SHP77 treated with DMSO at 0.1 percent for 48 hours (cell line): ENCODE measurements at places on chromosomes 13 and 19.
A peak's percentile ranks its signal among the peaks of the same experiment; 100 is the strongest.

- no peak for DNase-seq
Measured at GRCh38 chr19:55699221-55699620, 24.2 kb downstream of the EPN1 start.

DNA sequence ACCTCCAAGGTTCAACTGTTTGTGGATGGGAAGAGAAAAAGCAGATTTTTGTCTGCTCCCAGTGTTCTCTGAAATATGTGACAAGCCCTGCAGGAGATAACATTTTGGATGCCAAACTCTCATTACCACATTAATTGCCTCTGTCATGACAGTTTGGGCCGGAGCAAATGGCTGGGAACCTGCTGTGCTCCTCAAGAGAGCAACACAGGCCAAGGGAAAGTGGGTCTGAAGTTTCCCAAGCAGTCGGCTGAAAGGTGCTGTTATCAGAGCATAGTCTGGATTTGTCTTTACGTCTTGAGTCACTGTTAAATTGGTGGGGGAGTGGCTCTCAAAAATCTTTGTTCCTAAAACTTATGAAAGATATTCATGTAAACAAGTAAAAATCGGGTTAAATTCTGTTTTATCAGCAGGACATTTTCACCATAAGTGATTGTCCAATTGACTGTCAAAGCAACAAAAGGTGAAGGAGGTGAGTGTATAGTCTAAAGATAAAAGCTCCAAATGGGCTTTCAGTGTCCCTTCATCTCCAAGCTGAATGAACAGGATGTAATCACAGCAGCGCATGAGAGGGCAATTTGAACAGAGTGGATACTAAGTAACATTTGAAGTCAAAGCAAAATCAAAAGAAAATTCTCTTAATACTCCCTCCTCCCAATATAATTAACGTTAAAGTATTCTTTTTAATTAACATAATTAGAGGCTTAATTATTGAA, 844.8 kb downstream of the PCDH17 start:
- no peak for DNase-seq

GRCh38 chr19:18091217-18091608, 4.5 kb upstream of the IL12RB1 start:
- no peak for DNase-seq

DNA sequence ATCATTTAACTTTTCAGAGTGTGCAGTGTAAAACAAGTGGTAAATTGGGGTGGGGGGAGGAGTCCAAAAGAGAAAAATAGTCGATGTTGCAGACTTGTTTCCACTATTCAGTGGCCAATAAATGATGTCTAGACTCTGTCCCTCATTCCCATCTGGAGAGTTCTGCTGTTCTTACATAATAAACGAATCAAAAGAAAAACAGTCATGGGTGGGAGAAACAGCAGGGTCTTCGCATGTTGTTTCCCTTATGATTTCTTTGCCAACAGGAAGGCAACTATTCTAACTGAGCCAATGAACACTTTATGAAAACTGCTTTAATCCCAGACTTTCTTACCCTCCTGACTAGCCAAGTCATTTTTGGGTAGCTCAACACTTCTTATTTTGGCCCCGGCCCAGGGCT, 615.5 kb downstream of the FGF9 start:
- DNase-seq, result no peak

- DNase-seq, result no peak
Measured at GRCh38 chr19:41311613-41312012, 1.6 kb downstream of the CCDC97 start.

- DNase-seq, result no peak
Measured at GRCh38 chr13:75932636-75933035, 296.5 kb downstream of the LMO7 start.

GRCh38 chr13:112928972-112929782, 39.8 kb upstream of the MCF2L start:
- peak; percentile 68 for DNase-seq

DNA sequence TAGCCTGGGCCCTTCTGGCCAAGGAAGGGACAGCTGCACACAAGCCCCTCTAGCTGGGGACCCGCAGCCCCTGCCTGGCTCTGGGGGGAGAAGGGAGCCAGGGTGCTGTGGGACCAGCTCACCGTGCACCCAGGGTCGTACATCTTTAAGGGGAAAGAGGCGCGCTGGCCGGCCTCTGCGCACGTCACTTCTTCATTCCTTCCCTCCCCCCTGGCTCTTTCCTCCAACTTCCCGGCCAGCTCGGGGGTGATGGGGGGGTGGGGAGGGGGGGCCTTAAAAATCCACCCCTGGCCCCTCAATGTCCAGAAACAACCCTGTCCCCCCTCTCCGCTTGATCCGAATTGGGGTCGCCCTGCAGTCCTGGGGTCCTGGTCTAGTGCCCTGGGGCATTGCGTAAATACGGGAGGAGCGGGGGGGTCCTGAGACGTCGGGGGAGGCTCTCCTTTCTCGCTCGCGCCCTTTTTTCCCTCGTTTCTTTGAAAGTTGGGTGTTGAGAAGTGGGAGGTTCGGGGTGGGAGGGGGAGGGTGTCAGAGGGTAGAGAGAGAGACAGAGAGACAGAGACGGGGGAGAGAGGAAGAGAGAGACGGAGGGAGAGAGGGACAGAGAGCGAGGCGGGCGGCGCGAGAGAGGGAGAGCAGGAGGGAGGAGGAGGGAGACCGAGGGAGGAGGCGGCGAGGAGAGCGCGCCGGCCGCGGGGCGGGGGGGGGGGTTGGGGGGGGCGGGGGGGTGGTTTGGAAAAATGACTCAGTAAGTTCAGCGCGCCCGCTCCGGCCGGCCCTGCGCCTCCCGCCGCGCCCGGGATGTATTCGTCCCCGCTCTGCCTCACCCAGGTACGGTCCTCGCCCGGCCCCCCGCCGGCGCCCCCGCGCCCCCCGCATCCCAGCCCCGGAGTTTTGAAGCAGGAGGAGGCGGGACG, at the start of gene NFIC:
Gene NFIC, plus strand, starts transcription at position 748 of the 917 bp plus-strand sequence. Its CDS starts 54 bp downstream, at position 802.
- no peak for DNase-seq

DNA sequence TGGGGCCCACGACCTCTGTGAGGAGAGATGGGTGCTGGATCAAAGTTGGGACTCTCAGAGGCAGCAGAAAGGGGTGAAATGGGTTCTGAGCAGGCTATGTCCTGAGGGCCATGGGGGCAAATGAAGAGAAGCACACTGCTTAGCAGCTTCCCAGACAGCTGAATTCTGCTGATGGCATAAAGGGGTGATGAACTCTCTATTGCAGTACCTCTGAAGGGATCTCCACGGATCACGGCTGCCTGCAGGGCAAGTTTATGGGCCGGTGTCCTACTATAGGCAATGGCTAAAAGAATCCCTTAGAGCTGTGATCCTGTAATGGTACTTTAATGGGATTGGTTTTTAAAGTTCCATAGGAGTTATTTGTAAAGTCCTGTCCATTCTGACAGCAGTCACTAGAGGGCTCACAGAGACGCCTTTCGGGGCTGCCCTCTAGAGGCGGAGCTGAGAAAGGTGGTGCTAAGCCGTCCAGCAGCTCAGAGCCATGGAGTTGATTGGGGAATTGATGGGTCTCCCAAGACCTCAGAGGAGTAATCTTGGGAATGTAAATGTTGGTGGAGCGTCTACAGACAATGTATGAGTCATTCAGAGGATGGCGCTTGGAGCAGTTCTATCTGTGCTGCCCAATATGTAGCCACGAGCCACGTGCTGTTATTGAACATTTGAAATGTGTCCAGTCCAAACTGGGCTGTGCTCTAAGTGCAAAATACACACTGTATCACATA, 287.3 kb downstream of the COG6 start:
- DNase-seq, result peak; percentile 17

- no peak for DNase-seq
Measured at GRCh38 chr19:45508417-45508860, 1.2 kb downstream of the VASP start.

DNA sequence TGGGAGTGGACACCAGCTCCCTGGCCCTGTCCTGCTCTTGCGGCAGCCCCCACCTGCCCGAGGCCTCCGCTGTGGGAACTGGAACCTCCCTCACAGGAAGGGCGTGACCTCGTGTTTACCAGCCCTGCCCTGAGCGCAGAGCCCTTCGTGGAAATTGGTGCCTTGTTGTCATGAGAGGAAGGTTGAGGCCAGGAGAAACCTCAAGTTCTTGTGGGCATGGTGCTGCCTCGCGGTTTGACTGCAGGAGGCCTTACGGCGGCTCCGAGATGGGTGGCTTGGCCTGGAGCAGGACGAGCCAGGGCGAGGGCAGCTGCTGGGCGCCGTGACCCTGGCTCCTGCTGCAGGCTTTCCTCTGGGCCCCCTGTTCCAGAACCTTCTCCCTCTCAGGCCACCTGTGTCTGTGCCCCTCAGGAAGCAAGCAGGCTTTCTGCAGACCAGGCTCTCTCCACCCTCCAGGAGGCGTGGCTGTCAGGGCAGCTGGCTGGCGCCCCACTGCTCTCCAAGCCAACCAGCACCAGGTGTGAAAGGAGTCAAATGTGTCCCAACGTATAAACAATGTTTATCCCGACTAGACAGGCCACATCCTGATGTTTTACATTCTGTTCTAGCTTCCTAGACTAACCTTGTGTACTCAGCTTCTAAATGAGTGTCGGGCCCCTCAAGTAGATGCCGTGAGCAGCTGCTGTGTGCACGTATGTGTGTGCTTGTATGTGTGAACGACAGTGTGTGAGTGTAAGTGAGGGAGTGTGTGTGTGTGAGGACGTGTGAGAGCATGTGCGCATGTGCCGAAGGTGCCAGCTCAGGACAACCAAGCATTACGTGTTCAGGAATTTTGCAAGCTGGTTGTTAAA, 10.4 kb upstream of the RASA3 start:
- peak; percentile 94 for DNase-seq

DNA sequence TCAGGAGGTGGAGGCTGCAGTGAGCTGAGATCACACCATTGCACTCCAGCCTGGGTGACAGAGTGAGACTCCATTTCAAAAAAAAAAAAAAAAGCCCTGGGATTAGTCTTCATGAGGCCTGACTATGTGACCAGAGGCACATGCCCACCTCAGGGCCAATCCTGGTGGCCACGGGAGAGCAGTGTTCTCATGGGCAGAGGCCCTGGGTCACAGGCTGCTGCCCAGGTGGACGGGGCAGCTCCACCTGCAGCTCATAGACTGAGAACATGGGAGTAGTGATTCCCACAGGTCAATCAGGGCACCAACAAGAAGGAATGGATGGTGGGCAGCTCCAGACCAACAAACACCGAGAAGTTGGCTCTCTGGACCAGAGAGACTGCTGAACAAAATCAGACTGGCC, 26.1 kb upstream of the PEPD start:
- no peak for DNase-seq

GRCh38 chr19:35045667-35046300, 4.3 kb downstream of the HPN start:
- DNase-seq, result no peak

- DNase-seq, result no peak
Measured at GRCh38 chr13:73945871-73946270, 188.3 kb downstream of the KLF12 start.

DNA sequence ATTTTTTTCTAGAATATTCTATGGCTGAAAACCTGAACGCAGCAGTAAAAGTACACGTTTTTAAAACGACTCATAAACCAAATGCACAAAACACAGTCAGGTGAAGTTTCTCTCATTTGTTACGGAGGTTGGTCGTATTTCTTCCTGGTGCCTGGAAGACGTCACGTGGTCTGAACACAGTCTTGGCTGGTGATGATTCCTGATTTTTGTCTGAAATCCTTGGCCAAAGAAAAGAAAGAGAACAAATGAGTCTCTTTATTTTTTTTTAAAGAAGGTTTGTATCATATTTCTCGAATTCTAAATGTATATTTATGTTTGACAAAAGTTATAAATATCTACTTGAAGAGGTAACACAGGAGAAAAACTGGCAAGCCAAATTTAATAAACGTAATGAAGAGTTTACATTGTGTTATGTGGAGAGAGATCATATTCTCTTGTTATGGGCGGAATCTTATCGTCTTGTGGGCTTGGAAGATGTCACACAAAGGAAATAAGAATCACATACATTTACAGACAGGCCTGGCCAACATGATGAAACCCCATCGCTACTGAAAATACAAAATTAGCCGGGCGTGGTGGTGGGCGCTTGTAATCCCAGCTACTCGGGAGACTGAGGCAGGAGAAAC, 10.0 kb upstream of the PNMA8A start:
- DNase-seq, result no peak

- DNase-seq, result peak; percentile 85
Measured at GRCh38 chr13:87274209-87274819, 396.9 kb upstream of the SLITRK5 start.

GRCh38 chr13:74444864-74445479, 310.8 kb upstream of the KLF12 start:
- no peak for DNase-seq

GRCh38 chr19:46924874-46925547, 64.2 kb downstream of the ARHGAP35 start:
- no peak for DNase-seq

GRCh38 chr19:5342573-5343201, 2.1 kb upstream of the PTPRS start:
- DNase-seq, result no peak

- DNase-seq, result no peak
Measured at GRCh38 chr19:55116859-55117662, at the start of gene PPP1R12C. TSS of gene PPP1R12C (minus strand) at chr19:55117637. CDS start at chr19:55117543, 94 bp downstream.

DNA sequence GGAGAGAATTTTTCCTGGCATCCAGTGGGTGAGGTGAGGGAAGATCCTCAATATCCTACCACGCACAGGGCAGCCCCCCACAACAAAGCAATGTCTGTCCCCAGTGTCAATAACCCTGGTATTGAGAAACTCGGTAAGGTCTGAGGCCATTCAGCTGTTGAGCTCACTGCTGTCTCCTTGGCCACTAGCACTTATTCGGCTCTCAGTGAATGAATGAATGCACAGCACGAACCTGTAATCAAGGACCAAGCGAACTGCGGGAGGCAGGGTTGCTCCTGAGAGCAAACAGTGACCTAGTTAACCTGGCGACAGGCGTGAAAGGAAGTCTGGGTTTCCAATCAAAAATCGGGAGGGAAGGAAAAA, 640 bp downstream of the ZSCAN5A start:
- DNase-seq, result no peak

DNA sequence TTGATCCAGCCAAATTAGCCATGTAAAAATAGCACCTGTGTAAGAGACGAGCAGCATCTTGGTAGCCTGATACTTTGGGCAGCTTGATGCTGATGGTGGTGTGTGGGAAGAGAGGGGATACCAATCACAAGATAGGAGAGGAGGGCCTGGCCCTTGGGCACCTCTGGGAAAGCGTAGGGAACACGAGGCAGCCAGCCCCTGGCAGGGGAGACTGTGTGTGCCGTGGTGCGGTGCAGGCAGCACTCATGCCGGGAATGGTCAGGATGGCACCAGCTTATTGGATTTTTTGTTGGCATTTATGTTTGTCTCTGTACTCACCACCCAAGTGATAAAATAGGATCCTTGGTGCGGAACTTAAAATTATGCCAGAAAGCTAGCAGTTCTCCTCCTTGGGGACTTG, 10.2 kb downstream of the SIGLEC8 start:
- DNase-seq, result no peak
